Tongue (tissue), 3 donors: ENCODE measurements at places on chromosomes 4 and X.

DNA sequence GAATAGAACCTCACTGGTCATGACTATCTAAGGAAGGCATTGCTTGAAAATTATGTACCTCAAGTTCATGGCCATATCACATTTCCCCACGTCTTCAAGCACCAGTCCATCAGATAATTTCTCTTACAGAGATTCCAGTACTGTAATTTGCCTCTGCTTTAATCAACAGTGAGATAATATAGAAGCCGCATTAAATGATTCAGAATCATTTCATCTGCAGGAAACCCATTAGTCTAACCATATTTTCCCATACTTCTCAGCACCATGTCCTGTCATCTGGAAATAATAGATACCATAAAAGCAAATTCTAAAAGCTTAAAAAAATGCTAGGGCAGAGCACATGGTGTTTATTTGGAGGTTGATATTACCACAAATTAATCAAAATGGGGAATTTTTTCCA, 310.3 kb upstream of the SLIT2 start:
- DNase-seq: no peak

DNA sequence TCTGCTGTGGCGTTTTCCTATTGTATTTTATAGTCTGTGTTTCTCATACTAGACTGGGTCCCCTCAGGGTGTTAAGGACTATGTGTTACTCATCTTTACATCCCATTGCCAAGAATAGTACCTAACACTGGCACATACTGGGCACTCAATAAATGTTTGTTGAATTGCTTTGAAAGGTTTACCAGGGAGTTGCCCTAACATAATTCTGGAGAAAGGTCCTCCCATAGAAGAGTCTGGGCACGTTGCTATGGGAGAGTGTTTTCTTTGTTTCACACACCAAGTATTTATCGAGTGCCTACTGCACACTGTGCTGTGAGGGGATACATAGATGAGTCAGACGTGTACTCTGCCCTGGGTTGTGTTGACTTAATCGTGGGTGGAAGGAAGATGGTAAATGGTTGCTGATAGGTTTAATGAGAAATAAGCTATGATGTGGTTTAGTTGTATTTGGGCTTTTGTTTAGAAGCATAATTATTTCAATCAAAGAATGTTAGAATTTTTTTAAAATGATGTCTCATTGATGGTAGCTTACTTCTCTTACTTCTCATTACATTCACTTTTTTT, 42.9 kb downstream of the AFF1 start:
- DNase-seq: no peak

GRCh38 chr4:144658015-144658567, 12.1 kb downstream of the HHIP start:
- DNase-seq: no peak

- DNase-seq: no peak
Observed at GRCh38 chr4:3807311-3807710, 41.1 kb downstream of the ADRA2C start.

DNA sequence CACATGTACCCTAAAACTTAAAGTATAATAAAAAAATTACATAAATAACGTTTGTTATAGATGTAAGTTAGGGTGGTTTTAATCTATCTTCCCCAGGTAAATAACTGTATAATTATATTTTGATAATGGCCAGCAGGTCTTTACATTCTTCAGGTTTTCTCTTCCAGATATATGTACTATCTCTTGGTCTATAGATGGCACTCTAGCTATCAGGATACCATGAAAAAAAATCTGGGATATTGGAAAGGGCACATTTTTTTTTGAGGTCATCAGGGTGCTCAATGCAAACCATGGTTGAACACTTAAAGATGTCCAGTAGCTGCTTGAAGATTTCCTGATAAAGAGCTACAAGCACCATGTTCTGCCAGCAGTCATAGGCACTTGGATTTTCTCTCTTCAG, 15.6 kb upstream of the ADH4 start:
- no peak for DNase-seq

DNA sequence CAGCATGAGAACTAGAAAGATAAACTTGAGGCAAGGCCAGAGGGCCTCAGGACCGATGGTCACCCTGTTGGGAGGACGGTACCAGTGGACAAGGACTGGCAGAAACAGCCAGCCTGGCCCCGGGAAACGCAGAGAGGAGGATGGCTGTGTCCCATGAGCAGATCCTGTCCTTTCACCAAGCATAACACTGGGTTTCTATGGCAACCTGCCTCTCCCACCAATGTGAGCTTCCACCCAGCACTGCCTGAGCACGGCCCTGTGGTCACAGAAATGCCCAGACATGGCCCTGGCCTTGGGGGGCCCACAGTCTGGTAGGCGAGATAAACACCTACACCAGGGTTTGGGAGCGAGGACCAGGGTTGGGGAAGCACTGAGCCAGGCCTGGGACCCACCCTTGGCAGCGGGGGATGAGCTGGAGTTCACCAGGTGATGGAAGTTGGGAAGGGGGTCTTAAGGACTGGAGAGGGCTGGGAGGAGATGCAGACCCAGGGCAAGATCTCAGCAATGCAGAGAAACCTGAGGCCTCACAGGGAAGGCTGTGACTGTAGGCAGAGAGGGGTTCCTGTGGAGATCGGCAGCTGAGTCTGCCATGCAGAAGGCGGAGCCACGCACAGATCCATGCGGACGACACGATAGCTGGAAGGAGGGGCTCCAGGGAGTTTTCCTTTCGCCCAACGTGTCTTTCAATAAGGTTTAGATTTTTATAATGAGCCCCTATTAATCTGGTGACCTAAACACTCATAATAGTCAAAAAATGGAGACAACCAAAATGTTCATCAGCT, 32.7 kb upstream of the CRMP1 start:
- DNase-seq: no peak

DNA sequence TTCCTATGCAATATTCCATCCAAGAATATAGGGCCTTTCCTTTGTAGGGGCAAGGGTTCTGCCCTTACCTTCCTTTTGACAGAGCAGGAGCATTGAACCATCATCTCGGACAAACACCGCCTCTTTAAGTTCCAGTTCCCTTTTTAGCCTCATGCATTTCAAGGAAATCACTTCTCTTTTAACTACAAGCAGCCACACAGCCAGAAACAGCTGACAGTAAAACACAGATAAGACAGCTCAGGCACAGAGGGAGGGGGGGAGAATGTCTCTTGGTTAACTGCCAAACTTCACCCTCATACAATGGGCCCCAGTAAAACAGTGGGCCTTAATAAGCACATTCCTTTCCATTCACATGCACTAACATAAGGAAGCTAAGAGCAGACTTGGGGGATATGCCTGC, 648.3 kb downstream of the GABRG1 start:
- DNase-seq: peak; percentile 4

- DNase-seq: no peak
Observed at GRCh38 chrX:111339212-111339611, 68.9 kb upstream of the CAPN6 start.

DNA sequence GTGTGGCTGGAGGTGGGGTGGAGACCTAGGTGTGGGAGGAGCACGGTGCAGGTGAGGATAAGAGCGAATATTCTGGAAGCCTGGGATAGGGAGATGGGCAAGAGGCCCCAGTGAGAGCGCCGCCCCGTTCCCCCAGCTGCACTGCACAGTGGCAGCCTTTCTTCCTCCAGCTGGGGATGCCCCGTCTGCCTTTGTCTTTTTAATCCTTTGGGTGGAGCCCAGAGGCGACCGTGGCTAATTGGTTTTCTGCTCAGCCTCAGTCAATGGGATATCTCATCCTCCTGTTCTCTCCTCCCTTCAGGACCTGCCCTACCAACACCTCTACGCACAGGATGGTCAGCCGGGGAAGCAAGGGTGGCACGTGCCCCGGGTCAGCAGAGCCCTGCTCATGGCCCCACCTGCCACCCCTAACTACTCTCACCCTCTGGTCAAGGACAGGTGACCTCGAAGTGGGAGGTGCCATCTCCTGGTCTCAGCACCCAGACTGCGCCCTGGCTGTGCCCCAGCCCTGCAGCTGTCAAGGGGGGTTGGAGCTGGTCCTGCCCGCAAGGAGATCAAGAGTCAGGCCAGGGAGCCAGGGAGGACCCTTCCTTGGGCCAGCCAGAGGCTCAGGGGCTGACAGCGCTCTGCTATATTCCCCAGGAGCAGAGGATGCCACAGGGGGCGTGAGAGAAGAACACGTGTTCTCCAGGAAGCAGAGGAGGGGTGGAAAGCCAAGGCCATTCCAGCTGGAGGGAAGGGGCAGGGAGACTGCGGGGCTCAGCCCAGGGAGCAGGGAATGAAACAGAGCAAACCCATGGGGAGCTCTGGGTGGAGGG, 64.0 kb downstream of the ADRA2C start:
- DNase-seq: peak; percentile 88

GRCh38 chr4:103422467-103423219, 224.5 kb upstream of the CENPE start:
- no peak for DNase-seq

GRCh38 chr4:150385606-150386005, 196.3 kb upstream of the MAB21L2 start:
- DNase-seq: peak; percentile 40

- no peak for DNase-seq
Observed at GRCh38 chrX:15744181-15744867, 6.3 kb downstream of the CA5B start.

DNA sequence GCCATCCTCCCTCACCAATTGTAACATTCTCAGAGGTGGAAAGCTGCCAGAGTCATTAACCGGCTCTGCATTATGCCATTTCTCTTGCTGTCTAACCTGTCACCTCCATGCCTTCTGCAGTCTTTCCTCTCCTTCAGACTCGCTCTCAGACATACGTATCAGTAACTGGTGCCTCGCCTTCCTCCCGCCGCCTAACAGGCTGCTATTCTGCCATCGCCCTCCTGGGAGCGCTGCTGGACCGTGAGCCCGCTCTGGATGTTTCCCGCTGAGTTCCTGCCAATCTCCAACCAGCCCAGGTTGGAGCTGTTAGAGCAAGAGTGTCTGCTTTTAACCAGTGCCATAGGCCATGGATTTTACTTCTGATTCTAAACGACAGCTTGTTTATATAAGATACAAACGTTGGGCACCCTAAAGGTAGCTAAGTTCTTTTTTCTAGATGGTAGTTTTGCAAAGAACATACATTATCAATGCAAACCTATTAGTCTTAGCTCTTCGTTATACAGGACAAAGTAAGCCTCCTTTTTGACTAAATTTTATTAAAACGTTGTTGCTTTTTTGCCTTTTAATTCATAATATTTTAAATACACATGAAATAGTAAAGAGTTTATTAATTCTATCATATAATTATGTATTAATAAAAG, 59.5 kb upstream of the NEIL3 start:
- peak; percentile 74 for DNase-seq

GRCh38 chr4:79023799-79024770, 84.8 kb upstream of the PAQR3 start:
- no peak for DNase-seq

DNA sequence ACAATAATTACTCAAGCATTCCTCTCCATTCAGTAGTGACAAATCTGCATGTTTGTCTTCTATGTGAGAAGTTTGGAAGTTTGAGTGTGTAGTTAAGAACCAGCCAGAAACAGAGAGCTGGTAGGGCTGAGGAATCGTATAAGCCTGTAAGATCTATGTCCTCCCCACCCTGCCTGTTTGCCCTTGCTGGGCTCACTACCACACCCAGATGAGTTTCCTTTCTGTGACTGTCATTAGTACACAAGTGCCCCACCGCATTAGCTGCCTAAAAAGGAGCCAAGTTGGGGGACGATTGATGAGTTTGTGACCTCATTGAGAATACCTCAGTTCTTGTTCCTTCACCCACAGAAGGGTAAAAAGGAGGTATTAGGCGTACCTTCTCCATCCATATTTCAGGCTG, 28.3 kb downstream of the DOCK11 start:
- no peak for DNase-seq

- DNase-seq: no peak
Observed at GRCh38 chr4:47553329-47554125, 68.5 kb downstream of the ATP10D start.

DNA sequence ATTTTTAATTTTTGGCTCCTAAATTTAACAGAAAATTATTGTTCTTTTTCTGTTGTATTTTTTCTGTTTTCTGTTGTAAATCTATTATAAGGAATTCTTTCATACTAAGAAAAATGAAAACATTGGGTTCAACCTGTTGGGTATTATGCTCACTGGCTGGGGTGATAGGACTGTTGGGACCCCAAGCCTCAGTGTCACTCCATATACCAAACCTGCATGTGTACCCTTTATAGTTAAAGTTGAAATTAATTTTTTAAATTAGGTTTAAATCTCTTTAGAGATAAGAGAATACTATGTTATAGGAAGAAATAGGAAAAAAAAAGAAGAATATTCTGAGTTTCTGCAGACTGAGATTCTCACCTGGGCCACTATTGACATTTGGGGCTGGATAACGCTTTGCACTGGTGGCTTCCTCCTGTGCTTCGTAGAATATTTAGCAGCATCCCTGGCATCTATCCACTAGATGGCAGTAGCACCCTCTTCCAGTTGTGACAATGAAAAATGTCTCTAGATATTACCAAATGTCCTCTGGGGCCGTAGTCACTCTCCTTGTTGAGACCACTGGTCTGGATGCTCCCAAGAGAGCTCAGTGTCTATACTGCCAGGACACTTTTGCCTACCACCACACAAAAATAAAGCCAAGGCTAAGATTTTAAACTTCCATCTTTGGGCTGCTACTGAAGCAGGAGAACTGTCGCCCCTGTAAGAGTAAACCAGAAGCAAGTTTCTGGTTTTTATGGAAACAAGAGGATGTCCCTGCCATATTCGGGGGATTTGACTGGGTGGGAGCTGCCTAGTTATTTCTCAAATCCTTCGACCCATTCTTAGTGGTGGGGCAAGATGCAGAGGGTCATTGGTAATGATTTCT, 22.4 kb upstream of the CLTRN start:
- DNase-seq: peak; percentile 73

DNA sequence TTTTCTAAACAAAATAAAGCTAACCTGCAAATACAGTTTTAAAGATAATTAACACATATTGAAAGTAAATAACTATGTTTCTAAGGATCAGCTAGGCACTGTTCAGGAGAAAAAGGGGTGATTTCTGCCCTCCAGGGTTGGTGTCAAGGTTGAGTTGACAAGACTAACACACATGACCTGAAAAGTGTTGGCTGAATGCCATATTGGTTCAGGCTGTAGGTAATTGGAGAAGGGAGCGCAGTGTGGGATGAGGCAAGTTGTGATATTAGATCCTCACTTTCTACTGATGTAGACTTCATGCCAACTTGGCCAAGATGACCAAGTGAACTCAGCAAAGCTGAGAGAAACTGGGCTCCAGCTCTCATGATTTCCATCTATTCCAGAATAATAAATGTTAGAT, 42.2 kb downstream of the PPM1K start:
- peak; percentile 40 for DNase-seq

DNA sequence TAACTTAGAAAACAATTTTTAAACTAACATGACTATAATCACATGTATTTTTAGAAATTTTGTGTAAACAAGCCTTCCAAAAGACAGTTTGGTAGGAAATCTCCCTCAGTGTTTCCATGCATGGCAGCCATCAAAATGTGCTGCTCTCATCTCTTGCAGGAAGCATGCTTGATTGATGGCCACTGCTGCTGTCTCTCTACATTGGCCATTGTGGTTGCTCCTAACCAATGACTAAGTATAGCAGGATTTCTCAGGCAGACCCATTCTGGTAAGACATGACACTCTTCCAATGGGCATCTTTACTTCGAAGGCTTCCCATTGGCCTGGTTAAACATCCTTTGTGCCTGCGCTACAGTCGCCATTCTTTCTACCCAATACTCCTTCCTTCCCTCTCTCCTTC, 78.9 kb upstream of the GUCY1A1 start:
- DNase-seq: no peak
